ENCODE measurements at places on chromosomes 2 and 18.

- DNase-seq = no peak
Observed at GRCh38 chr2:108297436-108298141, 8.9 kb downstream of the SULT1C2 start.

DNA sequence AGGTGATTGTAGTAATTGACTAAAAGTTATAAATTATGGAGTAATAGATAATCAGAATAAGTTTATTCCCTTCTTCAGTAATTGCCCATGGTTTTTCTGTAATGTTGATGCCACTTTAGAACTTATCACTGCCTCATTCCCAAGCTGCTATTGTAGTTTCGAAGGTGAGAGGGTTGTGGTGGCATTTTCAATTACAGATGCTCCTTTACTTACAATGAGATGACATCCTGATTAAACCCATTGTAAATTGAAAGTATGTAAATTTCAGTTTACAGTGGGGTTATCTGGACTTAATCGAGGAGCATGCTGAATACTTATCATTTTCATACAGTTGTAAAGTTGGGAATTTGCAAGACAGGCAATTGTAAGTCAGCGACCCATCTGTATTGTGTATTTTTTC lies 2.9 kb downstream of the NDUFV2 start:
- DNase-seq = no peak

- DNase-seq = no peak
Observed at GRCh38 chr2:102387763-102388546, 32.4 kb downstream of the IL18R1 start.

DNA sequence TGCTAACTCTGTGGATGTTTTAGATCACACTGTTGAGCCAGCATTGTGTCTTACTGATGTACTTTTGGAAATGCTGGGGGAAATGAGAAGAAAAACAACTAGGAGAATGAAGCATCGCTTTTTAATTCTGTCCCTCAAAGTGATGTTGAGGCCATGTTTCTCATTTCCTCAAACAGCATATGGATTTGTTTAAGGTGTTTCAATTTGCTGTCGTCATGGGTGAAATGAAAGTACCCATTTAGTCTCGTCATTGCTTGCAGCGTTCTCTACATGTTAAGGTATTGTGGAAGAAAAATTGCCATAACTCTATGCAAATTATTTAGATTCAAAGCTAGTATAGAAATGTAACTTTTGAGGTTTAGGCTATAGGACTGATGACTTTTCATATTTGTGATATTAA lies 151.3 kb downstream of the KCTD1 start:
- no peak for DNase-seq

- no peak for DNase-seq
Observed at GRCh38 chr2:160477032-160477431, 16.6 kb downstream of the RBMS1 start.

- DNase-seq = no peak
Observed at GRCh38 chr2:150051004-150051403, 436.5 kb downstream of the RND3 start.

DNA sequence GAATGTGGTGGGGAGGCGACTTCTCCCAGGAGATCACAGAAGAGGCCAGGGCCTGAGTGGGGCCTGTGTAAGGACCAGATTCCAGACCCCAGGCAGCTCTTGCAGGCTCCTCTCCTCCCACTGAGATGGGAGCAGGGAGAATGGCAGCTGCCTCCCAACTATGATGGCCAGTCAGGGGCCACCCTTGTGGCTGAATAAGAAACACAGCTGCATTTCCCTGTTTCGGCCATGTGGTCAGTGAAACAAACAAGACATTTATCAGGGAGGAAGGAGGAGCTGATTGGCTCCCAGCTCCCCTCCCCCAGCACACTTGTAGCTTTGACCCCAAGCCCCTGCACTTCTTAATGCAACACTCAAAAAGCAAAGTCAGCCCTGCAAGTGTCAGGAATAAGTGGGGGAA lies 143.5 kb downstream of the CELF4 start:
- no peak for DNase-seq

DNA sequence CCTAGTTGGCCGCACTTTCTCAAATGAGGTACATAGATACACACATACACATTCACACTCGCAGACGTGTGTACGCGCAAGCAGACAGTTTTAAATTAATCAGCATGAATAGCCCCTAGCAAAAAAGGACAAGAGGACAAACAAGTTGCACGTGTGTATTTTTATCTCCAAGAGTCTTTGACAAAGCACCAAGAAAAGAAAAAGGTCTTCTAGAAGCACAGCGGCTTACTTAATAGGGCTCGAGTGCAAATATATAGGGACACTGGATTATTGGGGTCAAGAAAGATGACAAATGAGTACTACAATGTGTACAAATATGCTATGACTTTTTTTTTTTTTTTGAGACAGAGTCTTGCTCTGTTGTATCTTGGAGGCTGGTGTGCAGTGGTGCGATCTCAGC lies 1.7 kb upstream of the BCL2 start:
- no peak for DNase-seq

- no peak for DNase-seq
Observed at GRCh38 chr2:222780051-222780450, 80.8 kb upstream of the ACSL3 start.

GRCh38 chr2:19109518-19109917 lies 248.9 kb downstream of the OSR1 start:
- no peak for DNase-seq

GRCh38 chr2:18117592-18117991 lies 239.1 kb downstream of the KCNS3 start:
- DNase-seq = no peak

GRCh38 chr18:57621246-57621604 lies 411 bp downstream of the NARS1 start:
- DNase-seq = no peak

Data from breast epithelium (tissue), 4 donors.